ENCODE measurements at places on chromosomes 1 and 21. TPM values are rescaled to one million over a fixed set of nuclear protein-coding genes. Genes with fewer than 3 reads are reported as not detected.

KCND3 gene
- not detected for total RNA-seq

INKA2 gene
- 2.8 TPM for total RNA-seq

SFPQ gene
- 319 TPM for total RNA-seq

GRCh38 chr1:151352021-151352718, 5.1 kb upstream of the RFX5 start:
- DNase-seq = no peak

GRCh38 chr1:85060038-85060437, 11.7 kb upstream of the MCOLN3 start:
- no peak for DNase-seq

DNA sequence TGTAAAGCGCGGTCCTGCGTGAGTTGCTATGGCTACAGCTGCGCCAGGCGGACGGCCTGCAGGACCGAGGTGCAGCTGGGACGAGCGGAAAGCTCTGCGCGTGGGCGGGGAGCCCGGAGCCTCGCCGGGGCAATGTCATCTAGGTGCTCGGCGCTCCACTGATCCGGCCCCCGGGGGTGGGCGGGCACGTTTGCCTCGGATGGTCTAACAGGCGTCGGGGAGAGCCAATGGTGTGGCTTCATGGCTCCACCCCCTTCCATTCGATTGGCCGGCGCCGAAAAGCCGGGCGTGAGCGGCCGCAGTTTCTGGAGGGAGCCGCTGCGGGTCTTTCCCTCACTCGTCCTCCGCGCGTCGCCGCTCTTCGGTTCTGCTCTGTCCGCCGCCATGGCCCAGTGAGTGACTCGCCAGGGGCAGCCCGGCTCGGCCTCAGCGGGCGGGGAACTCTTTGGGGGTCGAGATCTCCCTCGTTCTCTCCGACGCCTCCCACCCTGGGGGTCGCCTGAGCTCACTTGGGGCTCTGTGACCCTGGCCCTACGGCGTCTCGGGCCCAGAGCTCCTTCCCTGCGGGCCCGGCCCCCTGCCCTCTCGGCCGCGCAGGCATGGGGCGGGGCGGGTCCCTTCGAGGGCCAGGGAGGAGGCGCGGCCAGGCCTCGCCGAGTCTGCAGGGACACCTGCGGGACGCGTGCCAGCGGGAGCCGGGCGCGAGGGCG, at the start of gene PGD:
Gene PGD, plus strand, starts transcription at position 331 of the 710 bp plus-strand sequence. Its CDS starts 54 bp downstream, at position 385.
- peak; percentile 98 for DNase-seq

GRCh38 chr1:187009320-187009719, 180.6 kb downstream of the PLA2G4A start:
- no peak for DNase-seq

GRCh38 chr1:228487336-228488124, at the start of gene RNF187:
RNF187 (plus strand) TSS chr1:228487382.
- DNase-seq = peak; percentile 55

- DNase-seq = no peak
These were observed 60.1 kb downstream of the RGS13 start for GRCh38 chr1:192696082-192696481.

DNA sequence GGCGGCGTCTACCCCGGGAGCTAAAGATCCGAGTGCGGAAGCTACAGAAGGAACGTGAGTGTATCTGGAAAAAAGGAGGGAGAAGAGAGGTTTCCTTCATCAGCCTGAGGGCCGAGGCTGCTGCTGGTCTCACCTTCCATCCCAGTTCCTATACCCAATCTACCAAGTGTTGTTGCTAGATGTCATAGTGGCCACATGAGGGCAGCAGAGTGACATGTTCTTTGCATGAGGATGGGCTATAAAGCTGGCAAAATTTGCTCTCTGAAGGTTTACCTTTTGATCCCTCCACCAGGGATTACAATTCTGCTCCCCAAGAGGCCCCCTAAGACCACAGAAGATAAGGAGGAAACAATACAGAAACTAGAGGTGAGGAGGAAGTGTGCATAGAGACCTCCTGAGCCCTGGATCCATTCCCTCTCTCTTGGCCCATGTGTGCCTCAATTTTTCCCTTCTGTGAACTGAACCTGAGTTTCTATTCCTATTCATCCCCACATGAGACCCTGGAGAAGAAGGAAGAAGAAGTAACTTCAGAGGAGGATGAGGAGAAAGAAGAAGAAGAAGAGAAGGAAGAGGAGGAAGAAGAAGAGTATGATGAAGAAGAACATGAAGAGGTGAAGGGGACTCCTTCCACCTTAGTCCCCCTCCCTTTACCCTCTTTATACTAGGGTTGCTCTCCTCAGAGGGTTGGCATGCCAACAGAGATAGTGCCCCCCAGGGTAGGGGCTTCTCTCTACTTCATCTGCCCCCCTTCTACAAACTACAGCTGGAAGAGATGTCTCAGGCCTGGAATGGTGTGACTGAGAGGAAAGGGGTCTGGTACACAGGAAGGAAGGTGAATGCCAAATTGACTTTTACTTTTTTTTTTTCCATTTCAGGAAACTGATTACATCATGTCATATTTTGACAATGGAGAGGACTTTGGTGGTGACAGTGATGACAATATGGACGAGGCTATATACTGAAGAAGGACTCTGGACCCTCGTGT, 13.3 kb downstream of the POLR3GL start:
- DNase-seq = peak; percentile 79

DNA sequence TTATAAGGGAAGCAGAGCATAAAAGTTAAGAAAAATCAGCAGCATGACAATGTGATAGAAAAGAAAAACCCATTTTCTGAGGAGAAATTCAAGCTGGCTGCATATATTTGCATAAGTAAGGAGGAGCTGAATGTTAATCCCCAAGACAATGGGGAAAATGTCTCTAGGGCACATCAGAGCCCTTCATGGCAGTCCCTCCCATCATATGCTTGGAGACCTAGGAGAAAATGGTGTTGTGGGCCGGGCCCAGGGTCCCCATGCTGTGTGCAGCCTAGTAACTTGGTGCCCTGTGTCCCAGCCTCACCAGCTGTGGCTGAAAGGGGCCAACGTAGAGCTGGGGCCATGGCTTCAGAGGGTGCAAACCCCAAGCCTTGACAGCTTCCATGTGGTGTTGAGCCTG, 100.6 kb upstream of the PLPPR4 start:
- DNase-seq = no peak

- no peak for DNase-seq
These were observed 24.9 kb downstream of the MAP3K7CL start for GRCh38 chr21:29155118-29155932.

DNA sequence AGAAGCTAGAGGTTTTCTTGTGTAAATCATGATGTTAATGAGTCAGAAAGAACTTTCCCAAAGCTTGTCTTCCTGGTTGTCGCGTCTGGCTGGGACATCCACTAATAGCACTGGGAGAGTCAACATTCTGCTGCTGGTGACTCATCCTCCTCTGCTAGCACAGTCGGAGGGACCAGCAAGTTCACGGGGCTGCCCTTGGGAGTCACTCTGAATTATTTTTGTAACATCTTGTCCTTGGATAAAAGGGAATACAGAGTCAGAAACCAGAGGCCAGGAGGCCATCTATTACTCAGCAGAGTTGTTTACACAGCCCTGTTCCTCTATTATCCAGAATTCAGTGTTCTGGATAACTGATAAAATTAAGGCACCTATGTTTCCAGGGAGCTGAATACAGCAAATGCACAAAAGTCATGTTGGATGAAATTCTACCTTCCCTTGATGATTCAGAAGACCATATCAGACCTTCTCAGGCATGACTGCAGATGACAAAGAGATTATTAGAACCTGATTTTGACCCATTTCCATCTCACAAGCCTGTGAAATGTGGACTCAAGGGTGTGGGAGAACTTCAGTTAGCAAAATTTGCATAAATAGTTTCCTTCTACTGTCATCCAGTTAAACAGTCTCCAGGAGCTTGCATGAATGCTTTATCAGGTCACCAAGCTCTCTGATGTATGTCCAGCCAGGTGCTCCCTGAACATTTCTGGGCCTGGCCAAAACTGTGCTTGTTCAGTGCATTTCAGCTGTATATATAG, 68.1 kb downstream of the JAK1 start:
- no peak for DNase-seq

DNA sequence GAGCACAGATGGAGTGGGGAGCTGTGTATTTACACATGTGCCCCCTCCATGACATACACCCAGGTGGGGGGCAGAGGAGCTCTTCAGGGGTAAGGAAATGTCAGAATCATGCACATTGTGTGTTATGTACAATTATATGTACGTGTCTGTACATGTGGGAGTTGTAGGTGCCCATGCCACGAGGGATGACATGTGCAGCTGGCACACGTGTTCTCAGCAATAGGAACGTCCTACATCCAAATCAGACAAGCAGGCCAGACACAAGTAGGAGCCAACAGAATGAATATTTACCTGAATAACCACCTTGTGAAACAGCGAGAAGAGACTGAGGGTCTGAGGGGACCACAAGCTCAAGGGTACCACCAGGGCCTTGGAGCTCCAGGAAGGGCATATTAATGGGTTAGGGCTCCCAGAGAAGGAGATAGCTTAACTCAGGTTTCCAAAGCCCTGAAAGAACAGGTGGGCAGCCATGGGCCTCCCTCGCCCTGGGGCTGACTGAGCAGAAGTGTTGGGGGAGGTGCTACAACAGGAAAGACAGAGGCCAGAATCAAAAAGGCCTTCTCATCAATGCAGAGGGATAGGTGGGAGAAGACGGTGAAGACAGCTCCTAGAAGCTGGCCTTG, 3.2 kb downstream of the COL16A1 start:
- no peak for DNase-seq

DNA sequence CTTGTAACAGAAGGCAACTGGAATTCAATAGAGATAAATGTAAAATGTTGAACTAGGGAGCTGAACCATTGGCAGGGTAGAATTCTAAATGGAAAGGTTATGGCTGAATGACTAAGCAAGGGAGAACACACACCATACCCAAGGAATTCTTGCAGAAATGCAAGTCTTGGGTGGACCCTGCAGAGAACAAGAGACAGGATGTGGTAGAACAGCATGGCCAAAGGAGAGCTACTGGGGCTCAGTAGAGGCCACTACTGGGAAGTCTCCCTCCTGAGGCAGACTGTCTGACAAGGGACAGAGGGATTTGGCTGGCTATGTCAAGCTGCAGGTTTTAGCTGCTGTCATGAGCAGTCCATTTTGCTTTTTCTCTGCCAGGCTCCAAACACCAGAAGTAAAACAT, 180.9 kb downstream of the TNR start:
- no peak for DNase-seq

DNA sequence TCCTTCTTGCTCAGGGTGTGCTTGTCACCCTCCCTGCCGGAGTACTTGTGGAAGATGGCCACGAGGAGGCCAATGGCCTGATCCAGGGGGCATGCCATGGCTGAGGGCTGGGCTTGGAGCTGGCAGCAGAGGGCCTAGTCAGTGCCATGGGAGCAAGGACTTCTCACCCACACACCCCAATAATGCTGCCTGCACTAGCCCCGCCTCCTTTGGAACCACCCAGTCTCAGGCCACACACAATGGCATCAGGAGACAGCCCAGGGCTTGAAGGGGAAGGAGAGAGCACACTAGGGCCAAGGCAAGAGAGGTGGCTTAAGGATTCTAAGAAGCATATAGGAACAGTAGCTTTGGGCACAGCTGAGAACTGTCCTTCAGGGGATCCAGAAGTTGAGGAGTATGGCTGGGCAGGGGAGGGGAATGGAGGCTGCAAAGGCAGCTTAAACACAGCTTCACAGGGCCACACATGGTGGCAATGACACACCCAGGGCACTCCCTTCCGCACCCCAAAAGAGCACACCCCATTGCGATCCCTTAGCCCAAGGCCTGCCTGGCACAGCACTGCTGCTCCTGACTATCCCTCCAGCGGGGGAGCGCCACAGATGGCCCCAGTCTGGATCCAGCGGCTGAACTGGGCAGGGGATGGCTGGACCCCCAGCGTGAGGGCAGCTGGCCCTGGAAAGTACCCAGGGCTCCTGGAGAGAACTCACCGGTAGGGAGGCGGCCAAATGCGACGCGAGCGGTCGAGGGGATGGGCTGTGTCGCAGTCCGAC, at the start of gene S100A6:
Gene S100A6, minus strand, starts transcription at position 750 of the 770 bp plus-strand sequence. Its CDS starts 652 bp downstream, at position 98.
- DNase-seq = peak; percentile 72

DNA sequence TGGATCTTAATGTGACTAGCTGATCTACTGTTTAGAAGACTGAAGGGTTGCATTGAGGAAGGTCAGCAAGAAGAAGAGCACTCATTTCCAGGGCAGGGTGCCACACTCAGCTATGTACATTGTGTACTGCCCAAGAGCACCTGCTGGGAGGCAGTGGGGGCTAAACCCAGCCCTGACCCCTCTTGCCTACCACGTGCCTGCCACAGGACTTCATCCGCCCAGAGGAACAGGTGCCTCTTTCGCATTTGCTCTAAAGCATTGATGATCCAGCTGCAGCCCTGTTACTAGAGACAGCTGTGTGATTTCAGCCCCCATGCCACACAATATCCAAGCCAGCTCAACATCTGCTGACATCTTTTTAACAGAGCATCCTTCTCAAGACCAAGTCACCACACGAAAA, 341.8 kb downstream of the LMX1A start:
- DNase-seq = no peak

DNA sequence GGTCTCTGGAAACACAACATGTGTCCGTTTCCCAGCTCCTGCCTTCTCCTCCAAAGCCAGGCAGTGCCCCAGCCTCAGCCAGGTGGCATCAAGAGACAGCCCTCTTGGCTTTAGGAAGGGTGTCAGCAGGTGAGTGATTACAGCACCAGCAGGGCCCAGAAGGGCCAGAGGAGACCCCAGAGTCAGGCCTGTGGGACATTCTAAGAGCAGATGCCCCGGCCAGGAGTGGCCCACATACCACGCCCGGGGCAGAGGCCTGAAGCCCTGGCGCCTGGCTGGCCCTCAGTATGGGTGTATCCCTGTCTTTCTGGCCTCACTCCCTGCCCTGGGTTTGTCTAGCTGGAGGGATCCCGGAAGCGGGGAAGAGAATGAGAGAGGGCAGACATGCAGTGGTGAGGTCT, 109.2 kb downstream of the CASZ1 start:
- DNase-seq = no peak

GRCh38 chr21:42198929-42199867, 19.7 kb upstream of the ABCG1 start:
- DNase-seq = peak; percentile 19

DNA sequence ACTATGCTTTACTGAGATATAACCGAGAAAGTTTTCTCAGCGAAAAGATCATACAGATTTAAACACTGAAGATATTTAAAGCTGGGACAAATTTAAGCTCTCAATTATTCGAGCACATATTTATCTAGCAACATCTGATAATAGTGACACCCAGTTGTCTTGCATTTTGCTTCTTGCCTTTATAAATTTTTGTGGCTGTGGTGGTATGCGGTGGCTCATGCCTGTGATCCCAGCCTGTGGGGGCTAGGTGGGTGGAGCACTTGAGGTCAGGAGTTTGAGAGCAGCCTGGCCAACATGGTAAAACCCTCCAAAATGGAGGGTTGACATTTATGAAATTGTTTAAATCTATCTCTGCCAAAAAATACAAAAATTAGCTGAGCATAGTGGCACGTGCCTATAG, 312.2 kb downstream of the SPATA17 start:
- no peak for DNase-seq

- DNase-seq = no peak
These were observed 37.9 kb downstream of the IL12RB2 start for GRCh38 chr1:67345556-67345955.

DNA sequence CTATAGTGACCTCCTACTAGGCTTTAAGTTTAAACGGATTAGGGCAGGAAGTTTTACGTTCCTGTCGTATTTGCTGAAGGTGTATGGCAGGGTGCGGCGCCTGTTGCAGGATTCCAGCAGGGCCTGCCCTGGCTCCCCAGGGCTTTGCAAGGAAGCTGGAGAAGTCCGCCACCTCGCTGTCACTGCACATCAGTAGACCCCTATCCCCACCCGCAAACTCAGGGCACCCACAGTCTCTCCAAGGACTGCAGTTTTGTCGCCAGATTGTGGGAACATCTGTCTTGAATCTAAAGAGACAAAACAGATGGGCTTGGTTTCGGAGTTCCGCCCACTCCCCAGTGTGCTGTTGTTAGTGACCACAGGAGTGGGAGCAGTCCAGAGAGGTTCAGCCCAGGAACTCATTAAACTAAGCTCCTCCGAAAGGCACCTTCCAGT, 110.8 kb downstream of the CDC7 start:
- DNase-seq = no peak

Data from activated CD4-positive, alpha-beta memory T cell treated with anti-CD3 and anti-CD28 coated beads, Interleukin-2, amount 10 ng/mL, durations not matched to agents 7 days and 5 days (primary cell).